Stimulated activated CD4-positive, alpha-beta T cell treated with anti-CD3 and anti-CD28 coated beads, Interleukin-15, amount 100 ng/mL, for 48 hours (primary cell): ENCODE measurements at places on chromosomes 16 and 17.

- no peak for DNase-seq
These were observed 369.1 kb downstream of the XYLT1 start for GRCh38 chr16:17101646-17102045.

- no peak for DNase-seq
These were observed 3.0 kb downstream of the C16orf54 start for GRCh38 chr16:29742683-29743275.

- no peak for DNase-seq
These were observed 455.2 kb upstream of the DYNLRB2 start for GRCh38 chr16:80085606-80086005.

GRCh38 chr17:73465130-73465952 is 153.5 kb upstream of the CDC42EP4 start:
- DNase-seq: no peak

DNA sequence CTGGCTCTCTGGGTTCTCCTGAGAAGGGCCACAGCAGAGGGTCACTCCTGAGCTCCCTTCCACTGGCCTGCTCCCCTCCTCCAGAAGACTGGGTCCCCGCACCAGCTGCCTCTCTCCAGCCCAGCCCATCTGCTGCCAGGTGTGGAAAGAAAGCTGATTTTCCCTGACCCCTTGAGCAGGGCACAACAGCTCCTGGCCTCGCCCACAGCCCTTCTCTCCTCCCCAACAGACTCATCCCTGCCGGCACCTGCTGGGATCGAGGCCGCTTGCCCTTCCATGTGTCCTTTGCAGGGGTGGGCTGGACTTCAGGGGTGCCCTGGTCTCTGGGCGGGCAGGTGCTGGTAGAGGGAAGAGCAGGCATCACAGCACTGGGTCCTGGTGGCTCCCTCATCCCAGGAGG is 4.8 kb upstream of the SMIM5 start:
- no peak for DNase-seq

DNA sequence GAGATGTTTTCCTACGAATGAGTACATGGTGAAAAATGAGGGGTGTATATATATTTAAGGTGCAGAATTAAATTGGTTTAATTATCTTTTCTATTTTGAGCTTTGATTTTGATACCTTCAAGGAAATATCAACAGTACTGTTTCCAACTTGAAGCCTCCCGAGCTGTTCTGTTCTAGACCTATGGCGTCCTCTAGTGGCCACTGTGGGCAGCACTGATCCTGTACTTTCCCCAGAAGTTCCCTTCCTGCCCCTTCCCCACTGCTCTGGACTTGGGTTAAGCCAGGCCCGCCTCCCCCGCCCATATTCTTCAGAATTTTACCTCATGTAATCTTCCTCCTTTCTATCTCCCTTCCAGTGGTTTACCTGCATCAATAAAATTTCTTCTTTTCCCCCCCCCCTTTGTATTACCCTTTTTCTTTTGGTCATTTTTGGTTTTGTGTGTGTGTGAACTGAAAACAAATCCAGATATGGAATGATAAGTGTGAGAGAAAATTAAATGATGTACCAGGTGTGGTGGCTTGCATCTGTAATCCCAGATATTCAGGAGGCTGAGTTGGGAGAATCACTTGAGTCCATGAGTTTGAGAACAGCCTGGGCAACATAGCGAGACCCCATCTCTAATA is 1643.5 kb downstream of the TP53TG3F start:
- DNase-seq: no peak

- peak; percentile 67 for DNase-seq
These were observed 373 bp downstream of the CMC2 start for GRCh38 chr16:81006211-81006812.

- DNase-seq: no peak
These were observed 35.8 kb upstream of the RGS9 start for GRCh38 chr17:65101371-65101770.

GRCh38 chr17:1773696-1774181 is 11.9 kb downstream of the SERPINF1 start:
- no peak for DNase-seq

GRCh38 chr17:15442311-15443180 is 24.9 kb downstream of the CDRT4 start:
- no peak for DNase-seq

- DNase-seq: no peak
These were observed 232.8 kb downstream of the SEC14L1 start for GRCh38 chr17:77373299-77374169.

DNA sequence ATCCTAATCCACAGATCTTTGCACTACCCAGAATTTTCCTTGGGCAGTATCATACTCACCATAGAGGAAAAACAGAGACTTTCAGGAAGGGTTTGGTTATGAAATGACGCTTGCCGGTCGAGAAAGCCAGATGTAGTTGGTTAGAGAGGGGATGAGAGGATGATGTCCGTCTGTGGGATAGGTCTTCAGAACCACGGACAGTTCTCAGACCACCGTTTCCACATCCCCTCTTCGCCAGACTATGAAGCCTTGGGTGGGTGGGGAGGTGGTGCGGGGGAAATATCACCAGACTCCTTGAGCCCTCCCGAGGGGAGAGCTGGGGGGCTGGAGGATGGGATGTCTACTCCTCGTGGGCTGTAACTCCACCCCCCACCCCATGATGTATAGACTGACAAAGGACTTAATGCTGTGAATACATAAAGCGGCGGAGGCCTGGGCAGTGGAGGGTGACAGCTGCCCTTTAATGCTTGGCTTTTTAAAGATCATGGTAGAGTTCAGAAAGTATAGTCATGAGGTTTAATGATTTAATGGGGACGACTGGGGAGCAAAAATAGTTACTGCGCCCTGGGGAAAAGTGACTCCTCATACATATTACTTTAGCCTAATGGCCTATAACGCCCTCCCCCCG is 96.6 kb downstream of the MRM1 start:
- DNase-seq: no peak
